ENCODE measurements at places on chromosomes 16 and 17.

DNA sequence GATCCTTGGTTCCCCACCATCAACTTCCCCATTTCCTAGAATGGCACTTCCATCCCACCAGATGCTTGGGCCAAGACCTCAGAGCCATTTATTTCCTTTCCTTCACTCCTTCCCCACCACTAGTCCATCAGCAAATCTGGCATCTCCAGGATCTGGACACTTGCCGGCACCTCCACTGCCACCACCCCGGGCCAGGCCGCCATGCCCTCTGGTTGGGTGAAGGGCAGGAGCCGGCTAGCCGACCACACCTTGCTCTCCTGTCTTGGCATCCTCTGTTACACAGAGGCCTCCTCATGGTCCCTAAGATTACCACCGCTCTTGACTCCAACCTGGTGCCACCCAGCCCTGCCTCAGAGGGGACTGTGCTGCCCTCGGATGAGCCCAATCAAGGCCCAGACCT lies 104.5 kb downstream of the RMI2 start:
- no peak for DNase-seq

GRCh38 chr17:41486316-41486715 lies 3.4 kb downstream of the KRT36 start:
- DNase-seq, result no peak

GRCh38 chr17:64786337-64786736 lies 124.2 kb upstream of the SMURF2 start:
- DNase-seq, result no peak

DNA sequence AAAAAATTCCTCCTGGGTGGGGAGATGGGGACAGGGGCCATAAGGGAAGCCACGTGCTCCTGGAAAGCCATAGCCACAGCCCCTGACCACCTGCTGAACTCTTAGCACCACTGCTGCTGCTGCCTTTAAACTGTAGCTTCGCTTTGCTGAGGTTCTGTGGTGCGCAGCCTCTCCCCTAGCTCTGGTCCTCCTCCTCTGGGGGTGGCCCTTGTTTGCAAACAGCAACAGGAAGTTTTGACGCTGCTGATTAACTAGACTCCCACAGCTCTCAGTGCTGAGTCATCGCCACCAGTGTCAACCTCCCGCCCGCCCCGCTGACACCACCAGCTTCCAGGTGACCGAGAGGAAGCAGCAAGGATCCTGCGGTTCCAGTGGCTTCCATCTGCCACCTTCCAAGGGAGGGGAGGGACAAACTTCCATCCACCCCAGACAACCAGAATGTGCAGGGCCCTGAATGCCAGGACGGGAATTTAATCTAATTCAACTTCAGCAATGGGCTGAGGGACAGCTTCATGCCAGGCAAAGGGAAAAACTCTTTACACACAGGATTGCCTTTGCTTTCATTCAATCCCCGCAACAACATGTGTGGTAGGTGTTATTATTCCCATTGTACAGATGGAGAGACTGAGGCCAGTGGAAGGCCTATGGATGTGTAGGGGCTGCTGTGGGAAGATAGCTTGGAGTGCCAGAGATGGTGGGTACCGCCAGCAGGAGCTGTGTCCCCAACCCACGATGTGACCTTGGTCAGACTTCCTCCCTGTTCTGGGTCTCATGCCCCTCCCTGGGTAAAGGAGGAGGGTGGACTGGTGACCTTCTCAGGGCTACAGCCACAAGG lies 8.1 kb upstream of the KIFC3 start:
- DNase-seq, result peak; percentile 84

DNA sequence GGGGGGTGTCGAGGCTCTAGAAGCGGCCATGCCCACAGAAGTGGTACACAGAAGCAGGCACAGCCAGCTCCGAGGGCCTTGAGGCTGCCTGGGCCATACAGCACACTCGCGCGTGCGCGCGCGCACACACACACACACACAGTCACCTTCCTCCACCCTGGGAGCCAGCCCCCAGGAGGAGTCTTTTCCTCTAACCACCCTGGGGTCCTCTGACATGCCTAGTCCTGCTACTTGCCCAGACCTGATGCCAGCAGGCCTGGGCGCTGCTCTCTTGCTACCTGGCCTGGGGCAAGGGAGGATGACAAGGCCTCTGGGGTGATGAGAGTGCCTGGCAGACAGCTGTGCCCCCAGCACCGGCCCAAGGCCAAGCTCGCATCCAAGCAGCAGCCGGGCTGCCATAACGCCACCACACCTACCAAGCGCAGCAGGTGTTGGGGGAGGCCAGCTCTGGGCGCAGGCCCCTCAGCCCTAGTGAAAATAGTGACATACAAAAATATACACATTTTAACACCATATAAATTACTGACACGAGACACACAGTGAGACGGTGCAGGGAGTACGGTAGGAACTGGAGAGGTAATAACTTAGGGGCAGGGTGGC lies 41.1 kb downstream of the TSC2 start:
- no peak for DNase-seq

- DNase-seq, result no peak
Observed at GRCh38 chr16:78288888-78289287, 189.4 kb downstream of the WWOX start.

DNA sequence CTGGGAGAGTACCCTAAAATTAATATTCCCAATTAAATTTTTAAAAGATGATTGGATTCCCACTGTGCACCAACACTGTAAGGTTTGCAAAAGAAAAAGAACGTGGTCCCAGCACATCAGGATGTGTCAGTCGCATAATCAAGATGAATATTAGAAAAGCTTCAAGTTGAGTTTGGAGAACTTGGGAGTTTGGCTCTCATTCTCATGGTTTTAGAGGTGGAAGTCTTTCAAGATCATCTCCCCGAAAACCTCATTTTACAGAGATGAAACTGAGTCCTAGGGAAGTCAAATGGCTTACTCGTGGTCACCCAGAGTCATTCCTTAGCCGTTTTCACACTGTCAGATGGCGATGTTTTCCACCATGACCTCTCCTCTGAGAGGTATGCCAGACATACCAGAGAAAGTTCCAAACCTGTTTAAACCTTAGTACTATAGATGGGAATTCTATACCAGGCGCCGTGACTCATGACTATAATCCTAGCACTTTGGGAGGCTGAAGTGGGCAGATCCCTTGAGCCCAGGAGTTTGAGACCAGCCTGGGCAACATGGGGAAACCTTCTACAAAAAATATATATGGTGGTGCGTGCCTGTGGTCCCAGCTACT lies 1.2 kb downstream of the SEC14L1 start:
- no peak for DNase-seq

GRCh38 chr17:80855948-80856862 lies 135.4 kb upstream of the CHMP6 start:
- peak; percentile 74 for DNase-seq

DNA sequence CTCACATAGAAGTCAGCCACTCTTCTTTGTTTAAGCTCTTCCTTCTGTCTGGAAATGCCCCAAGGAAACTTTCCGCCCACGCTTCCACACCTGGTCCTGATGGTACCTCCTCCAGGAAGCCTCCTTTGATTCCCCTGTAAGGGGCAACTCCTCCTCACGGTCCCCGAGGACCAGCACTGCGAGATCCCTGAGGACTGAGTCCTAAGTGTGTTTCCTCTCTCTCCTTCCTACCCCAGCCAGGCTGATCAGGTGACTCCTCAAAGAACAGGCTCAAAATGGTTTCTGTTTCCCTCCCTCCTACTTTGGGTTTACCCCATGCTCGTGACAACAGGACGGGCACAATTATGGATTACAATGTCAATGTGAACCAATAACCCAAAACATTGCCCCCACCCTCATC lies 63.0 kb upstream of the MED9 start:
- DNase-seq, result no peak

DNA sequence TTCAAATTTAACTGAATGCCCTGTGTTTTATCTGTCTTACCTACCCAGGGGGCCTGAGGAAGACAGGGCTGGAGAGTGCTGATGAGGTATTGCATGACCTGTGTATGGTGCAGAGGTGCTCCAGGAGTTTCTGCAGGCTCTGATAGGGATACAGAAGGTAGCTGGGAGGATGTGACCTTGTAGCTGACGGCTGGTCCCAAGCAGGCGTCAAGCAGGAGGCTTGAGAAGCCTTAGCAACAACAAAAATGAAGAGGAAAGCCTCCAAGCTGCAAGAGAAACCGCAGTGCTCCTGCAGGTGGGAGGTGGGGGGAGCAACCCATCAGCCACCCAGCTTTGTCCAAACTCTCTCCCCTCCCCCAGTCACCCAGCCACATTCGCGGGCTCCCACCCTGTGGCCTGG lies 40.4 kb downstream of the LAT start:
- DNase-seq, result no peak

- no peak for DNase-seq
Observed at GRCh38 chr17:12952012-12952411, 65.8 kb downstream of the ELAC2 start.

- no peak for DNase-seq
Observed at GRCh38 chr17:61420052-61420451, 20.4 kb downstream of the TBX2 start.

- no peak for DNase-seq
Observed at GRCh38 chr16:78091419-78091818, 8.0 kb upstream of the WWOX start.

DNA sequence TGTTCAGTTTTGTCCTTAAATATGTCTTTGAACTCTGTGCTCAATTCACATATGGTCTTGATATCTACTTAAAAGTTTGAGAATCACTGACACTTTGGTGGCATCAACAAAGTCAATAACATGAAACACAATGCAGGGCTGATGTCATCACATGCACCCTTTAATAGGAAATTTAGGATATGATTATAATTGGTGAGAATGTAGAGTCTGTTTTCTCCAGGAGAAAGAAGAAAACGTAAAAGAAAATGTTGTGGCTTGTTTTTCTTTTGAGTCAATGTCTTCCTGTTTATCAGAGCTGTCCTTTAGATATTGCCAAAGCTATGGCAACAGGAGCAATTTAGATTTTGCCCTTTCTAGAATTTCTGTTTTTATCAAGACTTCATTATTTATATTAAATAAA lies 396.9 kb downstream of the CDH13 start:
- no peak for DNase-seq

DNA sequence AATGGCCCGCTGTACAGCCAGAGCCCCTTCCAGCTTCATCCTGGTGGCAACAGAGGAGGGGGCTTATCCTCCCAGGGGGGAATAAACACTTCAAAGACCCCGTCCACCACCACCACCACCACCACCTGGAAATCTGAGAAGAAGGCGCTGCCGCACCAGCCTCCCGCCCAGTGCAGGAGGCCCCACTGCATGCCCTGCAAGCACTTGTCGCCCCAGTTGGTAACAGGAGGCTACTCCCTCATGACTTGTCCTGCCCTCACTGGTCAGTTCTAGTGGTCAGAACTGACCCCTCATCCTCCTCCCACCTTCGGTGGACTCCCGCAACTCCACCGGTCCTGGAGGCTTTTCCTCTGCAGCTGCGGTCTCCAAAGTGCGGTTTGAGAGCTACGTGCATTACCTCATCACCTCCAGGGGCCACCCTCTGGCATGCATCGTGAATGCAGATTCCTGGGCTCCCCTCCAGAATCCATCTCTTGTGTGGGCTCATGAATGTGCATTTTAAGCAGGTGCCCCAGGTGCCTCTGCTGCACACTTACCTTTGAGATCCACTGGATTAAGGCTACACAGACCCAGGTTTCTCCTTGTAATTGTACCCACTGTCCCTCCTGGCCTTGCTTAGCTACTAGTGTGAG lies 71.8 kb downstream of the SRCIN1 start:
- DNase-seq, result no peak

GRCh38 chr16:23288726-23289512 lies 13.2 kb upstream of the SCNN1B start:
- DNase-seq, result no peak

- no peak for DNase-seq
Observed at GRCh38 chr16:4682616-4683254, 10.6 kb upstream of the NUDT16L1 start.

DNA sequence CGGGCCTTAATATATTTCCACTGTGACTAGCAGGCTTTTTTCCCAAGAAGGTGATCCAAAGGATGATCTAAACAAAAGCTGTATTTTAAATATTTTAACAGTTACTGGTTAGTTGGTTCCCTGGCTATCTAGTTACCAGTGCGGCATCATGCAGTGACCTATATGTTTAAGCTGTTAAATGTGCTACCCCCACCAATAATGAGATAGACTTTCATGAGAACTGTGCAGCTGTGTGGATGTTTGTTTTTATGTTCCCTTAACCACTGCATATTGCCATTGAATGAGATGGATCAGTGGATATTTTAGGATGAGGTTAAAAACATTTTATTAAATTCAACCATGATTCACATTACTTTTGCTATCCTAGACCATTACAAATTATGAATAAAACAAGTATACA lies 16.9 kb downstream of the ERN1 start:
- no peak for DNase-seq

DNA sequence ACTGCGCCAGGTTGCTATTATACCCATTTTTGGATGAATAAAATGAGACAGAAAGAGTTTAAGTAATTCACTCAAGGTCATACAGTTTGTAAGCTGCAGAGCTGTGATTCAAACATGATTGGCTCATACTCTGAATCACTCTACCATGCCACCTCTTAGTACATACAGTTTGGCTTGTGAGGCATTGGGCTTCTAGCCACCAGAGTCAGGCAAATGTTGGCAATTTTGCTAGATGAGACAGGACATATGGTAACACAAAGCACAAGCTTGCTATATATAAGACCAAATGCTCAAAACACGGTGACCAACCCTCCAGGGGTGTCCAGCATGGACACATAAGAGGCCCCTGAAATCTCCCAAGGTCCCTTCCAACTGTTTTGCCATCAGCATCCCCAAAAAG lies 236.0 kb upstream of the IRX5 start:
- DNase-seq, result no peak

DNA sequence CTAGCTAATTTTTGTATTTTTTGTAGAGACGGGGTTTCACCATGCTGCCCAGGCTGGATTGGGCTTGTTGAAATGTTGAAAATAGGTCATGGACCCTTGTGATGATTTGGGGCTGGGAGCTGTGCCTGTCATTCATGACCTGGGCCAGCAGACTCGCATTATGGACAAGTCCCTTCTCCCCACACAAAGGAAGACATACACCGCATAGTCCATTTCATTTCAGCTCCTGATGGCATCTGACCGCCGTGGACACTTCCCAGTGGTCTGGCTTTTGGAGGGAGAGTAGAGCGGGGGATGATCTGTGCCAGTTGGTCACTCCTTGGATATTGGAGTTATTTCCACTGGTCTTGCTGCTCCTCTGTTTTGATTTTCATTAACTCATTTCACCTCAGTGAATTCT lies 34.8 kb downstream of the MPRIP start:
- no peak for DNase-seq

DNA sequence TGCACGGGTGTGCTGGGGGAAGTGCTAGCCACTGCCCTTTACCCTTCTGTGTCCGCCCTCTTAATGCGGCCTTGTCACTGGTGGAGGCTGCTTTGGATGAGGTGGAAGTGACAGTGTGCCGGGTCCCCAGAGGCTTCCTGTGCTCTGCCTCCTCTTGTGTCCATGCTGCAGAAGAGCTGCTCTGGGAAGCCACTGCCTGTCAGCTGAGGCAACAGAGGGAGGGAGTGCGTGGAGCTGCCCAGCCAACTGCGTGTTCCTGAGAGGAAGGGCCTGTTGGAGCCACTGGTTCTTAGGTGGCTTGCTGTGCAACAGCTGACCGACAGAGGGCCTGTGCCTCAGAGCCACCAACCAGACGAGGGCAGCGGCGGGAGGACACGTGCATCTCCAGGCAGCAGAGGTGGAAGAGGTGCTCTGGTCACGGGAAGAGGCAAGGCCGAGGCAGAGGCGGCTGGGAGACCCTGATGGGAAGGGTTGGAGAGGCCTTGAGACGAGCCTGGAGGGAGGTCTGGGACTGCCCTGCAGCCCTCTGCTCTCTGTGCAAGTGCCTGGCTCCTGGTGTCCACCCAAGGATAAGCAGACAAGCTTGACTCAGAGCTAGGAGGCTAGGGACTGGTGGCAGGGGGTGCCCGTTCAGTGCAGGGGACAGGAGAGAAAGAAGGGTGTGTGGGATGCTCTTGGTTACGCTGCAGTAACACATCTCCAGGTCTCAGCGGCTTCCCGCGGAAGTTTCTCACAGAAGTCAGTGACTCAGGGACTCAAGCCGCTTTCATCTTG lies 25.4 kb downstream of the B9D1 start:
- DNase-seq, result no peak

Data from stimulated activated CD8-positive, alpha-beta memory T cell treated with anti-CD3 and anti-CD28 coated beads, Interleukin-7, amount 100 ng/mL, for 4 hours (primary cell).